Activated naive CD8-positive, alpha-beta T cell treated with anti-CD3 and anti-CD28 coated beads, Interleukin-2, amount 10 ng/mL, durations not matched to agents 7 days and 5 days (primary cell): ENCODE measurements at places on chromosomes 5 and 9.

- DNase-seq, result no peak
Observed at GRCh38 chr9:138063785-138064184, 186.2 kb downstream of the CACNA1B start.

DNA sequence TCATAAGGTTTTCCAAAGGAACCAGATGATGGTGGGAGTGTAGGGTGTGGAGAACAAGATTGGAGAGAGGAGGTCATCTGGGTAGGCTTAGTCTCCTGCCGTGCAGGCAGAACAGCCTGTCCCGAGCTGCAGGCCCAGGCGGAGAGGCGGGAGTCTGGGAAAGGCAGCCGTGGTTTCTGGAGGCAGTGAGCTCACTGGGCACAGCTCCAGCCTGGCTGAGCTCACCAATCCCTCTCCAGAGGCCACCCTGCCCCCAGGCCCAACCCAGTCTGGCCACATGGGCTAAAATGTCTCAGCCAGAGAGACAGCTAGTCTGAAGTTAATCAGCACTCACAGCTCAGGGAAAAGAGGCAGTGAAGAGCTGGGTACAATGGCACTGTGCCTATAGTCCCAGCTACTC is 12.3 kb downstream of the P4HA2 start:
- DNase-seq, result no peak

DNA sequence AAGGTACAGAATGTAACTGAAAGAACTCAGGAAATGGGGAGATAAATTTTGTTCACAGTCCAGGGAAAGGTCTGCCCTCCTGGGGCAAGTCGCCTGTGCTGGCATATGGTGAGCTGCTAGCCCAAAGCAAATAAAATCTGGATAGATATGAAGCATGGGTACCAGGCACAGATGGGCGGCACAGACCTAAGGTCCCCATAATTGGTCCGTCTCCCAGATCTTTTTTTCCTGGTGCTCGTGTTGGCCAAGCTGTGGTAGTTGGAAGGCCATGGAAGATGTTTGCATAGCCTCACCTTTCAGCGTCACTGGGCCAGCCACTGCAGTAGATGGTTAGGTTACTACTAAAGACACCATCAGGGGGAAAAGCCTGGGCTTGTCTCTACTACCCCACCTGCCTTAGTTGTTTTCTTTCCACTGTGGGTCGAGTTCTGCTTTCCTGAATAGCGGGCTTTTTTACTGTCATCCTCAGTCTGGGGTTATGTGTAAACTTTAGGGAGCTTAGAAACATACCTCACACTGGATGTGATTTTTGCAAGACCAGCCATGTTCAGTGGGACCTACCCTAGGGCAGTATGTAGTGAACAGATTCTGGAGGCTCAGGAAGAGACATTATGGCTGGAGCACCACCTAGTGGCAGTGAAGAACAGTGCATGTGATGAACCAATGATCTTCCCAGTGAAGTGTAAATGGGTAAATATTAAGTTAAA is 24.2 kb upstream of the GLRX start:
- DNase-seq, result peak; percentile 48

- no peak for DNase-seq
Observed at GRCh38 chr5:138616508-138616907, 41.3 kb upstream of the HSPA9 start.

DNA sequence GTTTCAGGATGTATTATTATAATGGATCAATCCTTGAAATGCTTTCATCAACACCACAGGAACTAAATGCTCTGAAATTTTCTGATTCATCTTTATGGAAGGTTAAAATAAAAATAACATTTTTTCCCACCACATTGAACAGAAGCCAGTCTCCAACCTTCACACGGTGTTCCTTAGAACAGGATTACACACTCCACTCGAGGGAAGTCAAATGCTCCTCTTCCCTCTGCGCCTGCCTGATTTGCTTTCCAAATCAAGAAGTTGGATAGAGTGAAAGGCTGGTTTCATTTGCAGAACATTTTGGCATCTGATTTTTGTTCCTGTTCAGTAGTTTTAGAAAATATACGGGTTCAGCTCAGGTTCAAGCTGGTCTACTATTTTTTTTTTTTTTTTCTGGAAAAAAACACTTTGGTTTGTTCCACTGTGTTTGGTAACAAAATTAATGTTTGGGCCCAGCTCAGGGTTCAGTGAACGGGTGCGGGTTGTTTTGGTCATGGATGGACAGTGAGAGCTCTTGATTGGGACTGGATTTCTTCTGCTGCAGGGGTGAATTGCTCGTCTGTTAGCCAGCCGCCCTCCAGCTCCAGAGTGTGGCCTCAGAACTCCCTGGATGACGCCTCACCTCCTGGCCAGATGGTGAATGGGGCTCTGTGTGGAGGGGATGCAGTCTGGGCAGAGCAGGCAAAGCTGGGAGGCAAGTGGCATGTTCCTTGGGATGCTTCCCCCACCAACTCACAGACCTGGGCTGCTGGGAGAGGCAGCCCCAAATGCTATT is 82.4 kb upstream of the STC2 start:
- DNase-seq, result no peak
